ENCODE measurements at places on chromosomes 2 and 18.

- ATAC-seq, result no peak
Measured at GRCh38 chr2:207619764-207620203, 5.4 kb downstream of the METTL21A start.

GRCh38 chr2:8445580-8445979, 236.3 kb upstream of the ID2 start:
- ATAC-seq, result no peak

DNA sequence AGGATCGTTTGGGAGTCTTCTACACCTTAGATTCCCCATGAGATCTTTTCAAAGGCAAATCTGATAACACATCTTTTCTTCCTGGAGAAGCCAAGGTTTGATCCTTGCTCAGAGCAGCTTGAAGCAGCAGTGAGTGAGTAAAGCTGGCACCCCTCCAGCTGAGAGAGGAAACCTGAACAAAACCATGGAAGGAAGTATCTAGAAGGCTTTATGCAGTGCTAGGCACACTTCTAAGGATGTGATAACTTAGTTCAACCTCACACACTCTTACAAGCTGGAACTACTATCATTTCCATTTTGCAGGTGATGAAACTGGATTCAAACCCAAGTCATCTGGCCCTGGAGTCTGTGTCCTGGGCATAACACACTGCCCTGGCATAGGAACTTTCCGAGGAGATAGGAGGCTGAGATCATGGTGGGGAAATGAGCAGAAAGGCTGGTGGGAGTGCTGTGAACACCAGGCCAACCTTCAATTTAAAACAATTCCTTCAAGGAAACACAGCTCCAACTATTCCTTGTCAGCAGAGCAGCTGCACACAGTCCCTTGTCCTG, 71.2 kb downstream of the CTAGE1 start:
- ATAC-seq, result no peak

DNA sequence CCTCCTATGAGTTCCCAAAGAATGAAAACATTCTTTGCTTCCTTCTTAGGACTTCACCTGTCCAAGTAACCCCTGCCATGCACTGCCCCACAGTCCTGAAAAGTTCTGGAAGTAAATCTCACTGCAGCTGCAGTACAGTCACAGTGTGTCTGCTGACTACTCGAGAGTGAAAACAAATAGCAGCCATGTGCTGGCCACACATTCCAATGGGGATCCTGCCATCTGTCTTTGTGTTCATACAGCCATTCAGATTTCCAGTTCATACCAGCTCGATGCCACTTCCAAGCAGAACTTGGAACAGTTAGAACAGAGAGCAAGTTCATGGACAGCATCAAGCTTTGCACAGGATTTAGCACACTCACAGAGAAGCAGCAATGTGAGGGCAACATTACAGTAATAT, 629.9 kb upstream of the ACVR2A start:
- peak; percentile 79 for ATAC-seq

DNA sequence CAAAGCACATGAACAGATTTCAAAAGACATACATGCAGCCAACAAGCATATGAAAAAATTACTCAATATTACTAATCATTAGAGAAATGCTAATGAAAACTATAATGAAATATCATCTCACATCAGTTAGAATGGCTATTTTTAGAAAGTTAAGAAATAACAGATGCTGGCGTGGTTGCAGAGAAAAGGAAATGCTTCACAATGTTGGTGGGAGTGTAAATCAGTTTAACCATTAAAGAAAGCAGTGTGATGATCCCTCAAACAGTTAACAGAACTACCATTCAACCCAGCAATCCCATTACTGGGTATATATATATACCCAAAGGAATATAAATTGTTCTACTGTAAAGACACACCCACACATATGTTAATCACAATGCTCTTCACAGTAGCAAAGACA, 117.7 kb upstream of the SETBP1 start:
- no peak for ATAC-seq

- no peak for ATAC-seq
Measured at GRCh38 chr2:55879976-55880375, 43.6 kb downstream of the EFEMP1 start.

GRCh38 chr2:201396595-201396994, 39.5 kb upstream of the FLACC1 start:
- no peak for ATAC-seq

GRCh38 chr2:46385786-46386577, 88.8 kb downstream of the EPAS1 start:
- no peak for ATAC-seq

- ATAC-seq, result no peak
Measured at GRCh38 chr2:8289111-8289510, 392.7 kb upstream of the ID2 start.

DNA sequence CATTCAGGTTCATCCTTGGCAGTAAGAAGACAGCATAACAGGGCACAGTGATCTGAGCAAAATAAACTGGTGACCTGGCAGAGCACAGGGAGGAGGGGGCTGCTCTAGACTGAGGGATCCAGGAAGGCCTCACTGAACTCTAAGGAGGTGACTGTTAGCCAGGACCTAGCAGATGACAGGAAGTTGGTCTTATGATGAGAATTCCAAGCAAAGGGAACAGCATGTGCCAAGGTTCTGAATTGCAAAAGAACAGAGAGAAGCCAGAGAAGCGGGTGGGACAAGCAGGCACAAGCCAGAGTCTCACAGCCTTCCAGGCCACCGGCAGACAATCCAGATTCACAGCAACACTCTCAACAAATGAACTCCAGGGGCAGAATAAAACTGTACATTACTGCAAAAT, 152.7 kb upstream of the PTPRM start:
- no peak for ATAC-seq

DNA sequence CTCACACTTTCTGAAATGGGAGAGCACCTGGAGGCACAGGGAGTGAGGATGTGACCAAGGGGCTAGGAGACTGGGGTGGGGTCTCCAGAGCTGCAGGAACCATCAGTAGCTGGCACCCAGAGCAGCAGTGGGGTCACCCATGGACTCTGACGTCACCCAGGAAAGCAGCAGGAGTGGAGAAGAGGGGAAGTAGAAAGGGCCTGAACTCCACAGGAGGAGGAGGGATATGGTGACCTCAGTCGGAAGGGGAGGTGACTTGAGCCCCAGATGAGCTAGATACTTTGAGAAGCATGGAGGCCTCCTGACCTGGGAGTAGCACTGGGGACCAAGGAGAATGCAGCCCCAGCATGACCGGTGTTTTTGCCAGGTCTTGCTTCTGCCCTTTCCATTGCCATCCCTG, 8.8 kb downstream of the NMUR1 start:
- no peak for ATAC-seq

DNA sequence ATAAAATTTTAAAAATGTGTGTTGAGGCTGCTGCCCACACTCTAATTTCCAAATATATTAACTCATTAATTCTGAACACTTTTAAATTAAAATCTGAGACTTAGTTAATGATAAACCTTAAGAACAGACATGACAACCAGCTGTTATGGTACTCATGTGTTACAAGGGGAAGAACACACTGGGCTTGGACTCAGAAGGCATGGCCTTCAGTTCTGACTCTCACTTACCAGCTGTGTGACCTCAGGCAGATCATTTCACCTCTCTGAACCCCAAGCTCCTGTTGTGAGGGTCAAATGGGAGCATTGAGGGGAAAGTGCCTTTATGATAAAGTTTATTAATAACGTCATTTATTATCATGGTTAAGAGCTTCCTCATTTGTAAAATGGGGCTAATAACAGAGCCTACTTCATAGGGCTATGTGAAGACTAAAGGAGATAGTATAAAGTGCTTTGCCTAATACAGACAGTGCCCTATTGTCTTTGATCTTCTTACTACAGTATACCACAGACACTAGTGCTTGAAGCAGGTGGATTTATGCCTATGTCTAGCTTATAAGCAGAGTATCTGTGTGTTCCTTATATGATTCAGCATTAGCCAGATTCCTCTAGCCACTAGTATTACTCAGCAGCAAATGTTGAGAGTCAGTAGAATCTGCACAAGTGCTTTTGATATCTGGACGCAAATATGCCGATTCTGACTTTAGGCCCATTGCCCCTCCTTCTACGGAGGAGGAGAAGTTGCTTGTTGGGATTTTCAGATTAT, 99.6 kb downstream of the SGPP2 start:
- ATAC-seq, result no peak

DNA sequence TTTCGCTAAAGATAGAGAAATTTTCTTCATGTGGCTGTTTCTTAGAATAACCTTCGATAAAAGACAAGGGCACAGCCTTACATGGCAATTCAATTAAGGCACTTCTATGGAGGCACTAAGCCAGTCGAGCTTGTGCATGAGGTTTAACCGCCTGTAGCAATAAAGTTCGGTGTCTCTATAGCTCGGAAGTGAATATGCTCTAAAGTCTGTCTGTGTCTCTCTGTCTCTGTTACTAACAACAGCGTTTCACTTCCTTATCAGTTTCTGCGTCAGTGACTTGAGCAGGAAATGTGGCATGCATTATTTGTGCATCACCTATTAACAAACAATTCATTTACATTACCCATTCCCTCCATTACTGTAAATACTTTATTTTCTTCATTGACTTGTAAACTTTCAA, 365.1 kb upstream of the NETO1 start:
- no peak for ATAC-seq

- peak; percentile 66 for ATAC-seq
Measured at GRCh38 chr18:76822506-76823160, at the start of gene ZNF236. Gene ZNF236 (plus strand): TSS chr18:76822557. CDS start chr18:76822608, 51 bp downstream.

DNA sequence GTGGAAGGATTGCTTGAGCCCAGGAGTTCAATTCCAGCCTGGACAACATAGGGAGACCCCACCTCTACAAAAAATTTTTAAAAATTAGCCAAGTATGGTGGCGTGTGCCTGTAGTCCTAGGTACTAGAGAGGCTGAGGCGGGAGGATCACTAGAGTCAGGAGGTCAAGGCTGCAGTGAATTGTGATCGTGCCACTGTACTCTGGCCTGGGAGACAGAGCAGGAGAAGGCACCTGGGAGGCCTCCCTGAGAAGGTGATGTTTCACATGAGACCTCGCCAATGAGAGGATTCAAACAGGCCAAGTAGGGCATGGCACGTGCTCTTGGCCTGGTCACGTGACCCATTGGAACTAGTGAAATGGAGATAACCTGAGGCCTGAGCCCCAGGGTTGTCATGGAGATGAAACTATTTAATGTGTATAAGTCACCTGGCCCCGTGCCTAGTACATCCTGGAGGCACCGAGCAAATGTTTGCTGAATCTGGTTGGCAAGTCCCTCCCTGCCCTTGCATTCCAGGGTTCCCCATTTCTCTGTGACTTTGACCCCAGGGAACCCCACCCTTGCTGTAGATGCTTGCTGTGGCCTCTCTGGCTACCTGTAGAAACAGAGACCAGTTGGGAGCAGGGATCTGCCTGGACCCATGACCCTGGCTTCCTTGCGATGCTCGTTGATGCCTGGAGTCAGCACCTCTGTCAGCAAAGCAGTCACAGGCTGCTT, 26.1 kb upstream of the ROCK2 start:
- ATAC-seq, result no peak

GRCh38 chr18:8763611-8764010, 58.3 kb downstream of the MTCL1 start:
- no peak for ATAC-seq

DNA sequence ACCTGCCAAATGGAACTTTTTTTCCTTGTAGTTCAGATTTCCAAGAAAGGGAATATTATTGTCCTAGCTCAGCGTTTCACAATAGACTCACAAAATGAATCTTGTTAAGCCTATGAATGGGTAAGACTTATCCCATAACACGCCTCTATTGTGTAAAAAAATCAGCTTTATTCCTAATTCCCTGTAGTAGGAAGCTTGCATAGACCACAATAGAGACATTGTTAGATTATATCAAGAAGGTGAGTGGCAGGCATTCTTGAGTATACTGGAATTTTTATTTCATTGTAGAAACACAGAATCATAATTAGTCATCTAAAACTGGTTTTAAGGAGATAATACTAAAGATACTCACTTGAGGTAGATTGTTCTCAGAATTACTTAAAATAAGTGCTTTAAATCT, 46.5 kb upstream of the SLC30A6 start:
- ATAC-seq, result no peak

DNA sequence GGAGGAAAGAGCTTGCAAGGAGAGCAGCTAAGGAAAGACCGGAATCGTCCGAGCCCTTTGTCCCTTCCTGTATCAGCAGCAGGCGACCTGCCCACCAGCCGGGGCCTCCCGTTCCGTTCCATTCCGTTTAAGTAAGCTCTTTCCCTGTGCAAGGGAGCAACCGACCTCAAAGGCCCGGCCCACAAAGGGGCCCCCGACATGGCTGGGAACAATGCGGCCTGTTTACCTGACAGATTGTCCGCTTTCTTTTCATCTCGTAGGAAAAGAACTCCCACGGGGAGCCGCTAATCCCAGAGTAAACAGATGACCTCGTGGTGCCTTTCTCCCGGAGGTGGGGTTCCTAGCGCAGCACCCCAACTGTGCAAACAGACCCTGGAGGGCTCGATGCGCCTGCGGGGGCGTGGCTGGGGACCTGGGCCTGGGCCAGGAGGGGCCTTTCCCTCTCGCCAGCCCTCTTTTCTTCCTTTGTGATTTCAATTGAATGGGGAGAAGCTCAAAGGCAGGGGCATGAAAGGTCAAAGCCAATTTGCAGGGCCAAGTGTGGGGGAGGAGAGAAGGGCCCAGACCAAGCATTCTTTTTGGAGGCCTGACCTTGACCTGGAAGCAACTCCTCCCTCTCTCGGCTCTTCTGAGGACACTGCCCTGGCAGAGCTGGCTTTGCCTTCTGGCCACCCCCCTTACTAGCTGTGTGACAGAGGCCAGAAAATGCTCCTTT, 120.2 kb downstream of the INHBB start:
- peak; percentile 70 for ATAC-seq

Measured in motor neuron (in vitro differentiated cells).